ENCODE measurements at places on chromosomes 4 and X.
A peak's percentile ranks its signal among the peaks of the same experiment; 100 is the strongest.

GRCh38 chr4:169305651-169306050, 34.9 kb upstream of the SH3RF1 start:
- DNase-seq: no peak

GRCh38 chr4:10101671-10102473, 14.7 kb downstream of the WDR1 start:
- DNase-seq: no peak

DNA sequence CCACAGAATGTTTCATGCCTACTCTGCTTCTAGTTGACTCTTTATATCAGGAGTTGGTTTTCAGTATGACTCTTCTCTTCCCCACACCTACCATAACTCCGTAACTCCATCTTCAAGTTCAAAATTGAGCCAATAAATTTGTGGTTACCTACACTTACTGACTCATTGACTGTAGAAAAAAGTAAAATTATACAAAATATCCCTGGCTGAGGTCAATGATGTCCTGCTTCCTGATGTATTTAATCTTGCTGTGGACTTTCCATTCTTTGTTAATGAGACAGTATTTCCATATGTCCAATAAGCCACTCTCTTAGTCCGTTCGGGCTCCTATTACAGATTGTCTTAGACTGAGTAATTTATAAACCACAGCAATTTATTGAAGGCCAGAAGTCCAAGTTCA, 9.9 kb upstream of the NLGN4X start:
- DNase-seq: no peak

- no peak for DNase-seq
Observed at GRCh38 chrX:133681421-133681820, 266.1 kb upstream of the GPC4 start.

GRCh38 chr4:184811526-184812198, 14.1 kb downstream of the ACSL1 start:
- DNase-seq: no peak

GRCh38 chrX:48001260-48001659, 2.5 kb downstream of the ZNF182 start:
- no peak for DNase-seq

DNA sequence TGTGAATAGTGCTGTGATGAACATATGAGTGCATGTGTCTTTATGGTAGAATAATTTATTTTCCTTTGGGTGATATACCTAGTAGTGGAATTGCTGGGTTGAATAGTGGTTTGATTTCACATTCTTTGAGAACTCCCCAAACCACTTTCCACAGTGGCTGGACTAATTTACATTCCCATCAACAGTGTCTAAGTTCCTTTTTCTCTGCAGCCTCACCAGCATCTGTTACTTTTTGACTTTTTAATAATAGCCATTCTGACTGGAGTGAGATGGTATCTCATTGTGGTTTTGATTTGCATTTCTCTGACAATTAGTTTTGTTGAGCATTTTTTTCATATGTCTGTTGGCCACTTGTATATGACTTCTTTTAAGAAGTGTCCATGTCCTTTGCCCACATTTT, 29.1 kb downstream of the JADE3 start:
- DNase-seq: no peak

DNA sequence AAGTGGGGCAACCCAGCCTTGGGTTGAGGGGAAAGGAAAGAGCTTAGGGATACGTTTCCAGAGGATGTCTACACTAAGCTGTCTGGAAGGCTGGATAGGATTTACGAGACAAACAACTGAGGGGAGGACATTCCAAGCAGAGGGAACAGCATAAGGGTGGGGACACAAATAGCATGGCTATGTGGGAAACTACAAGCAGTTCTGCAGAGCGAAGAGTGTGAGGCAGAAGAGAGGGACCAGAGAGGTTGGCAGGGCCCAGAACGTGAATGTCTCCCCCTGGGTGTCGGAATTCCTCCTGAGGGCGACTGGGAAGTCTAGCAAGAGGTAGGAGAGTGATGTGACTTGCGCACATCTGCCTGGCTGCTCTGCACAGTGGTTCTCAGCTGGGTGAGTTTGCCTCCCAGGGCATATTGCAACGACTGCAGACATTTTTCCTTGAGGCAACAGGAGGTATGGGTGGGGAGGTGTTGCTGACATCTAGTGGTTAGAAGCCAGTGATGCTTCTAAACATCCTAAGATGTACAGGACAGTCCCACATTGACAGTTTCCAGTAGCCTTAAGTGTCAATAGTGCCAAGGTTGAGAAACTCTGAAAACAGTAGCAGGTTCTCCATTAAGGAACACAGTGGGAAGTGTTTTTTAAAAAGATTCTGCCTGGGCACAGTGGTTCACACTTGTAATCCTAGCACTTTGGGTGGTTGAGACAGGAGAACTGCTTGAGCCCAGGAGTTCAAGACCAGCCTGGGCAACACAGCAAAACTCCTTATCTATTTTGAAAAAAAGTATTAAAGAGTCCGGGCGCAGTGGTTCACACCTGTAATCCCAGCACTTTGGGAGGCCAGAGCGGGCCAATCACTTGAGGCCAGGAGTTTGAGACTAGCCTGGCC, 9.2 kb downstream of the NDUFA1 start:
- DNase-seq: no peak

GRCh38 chr4:10090467-10091250, 25.9 kb downstream of the WDR1 start:
- no peak for DNase-seq

GRCh38 chrX:148381603-148382002, 118.8 kb upstream of the AFF2 start:
- no peak for DNase-seq

- no peak for DNase-seq
Observed at GRCh38 chr4:122712782-122713181, 19.7 kb upstream of the BBS12 start.

- peak; percentile 31 for DNase-seq
Observed at GRCh38 chr4:113435893-113436292, 325.6 kb downstream of the CAMK2D start.

GRCh38 chr4:57410331-57411052, 300.3 kb upstream of the IGFBP7 start:
- peak; percentile 41 for DNase-seq

- no peak for DNase-seq
Observed at GRCh38 chr4:37383579-37384229, 139.2 kb downstream of the NWD2 start.

GRCh38 chr4:170651786-170652185, 562.0 kb upstream of the AADAT start:
- DNase-seq: no peak

DNA sequence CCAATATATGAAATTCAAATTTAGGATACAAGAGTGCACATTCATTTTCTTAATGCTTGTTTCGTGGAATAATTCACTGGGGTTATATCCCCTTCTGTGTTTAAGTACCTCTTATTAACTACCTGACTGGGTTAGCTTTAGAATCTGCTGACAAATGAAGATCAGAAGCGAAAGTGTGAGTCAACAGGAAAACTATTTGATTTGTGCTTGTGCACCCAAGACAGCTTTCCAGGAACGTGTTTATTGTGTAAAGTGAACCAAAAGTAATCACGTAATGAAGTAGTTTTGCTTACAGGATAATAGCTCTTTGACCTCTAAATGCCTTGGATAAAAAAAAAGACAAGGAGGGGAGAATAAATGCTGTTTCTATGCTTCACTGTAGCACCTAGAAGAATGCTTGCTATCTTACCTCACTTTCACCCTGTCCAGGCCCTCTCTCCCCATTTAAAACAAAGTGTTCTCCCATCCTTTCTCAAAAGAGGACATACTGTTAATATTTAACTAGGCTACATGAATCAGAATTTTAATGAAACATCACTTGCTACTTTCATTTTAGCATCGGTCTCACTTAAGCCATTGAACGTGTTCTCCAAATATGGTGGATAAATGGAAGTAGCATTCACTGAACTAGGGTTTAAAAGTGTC, 141.9 kb downstream of the THOC2 start:
- no peak for DNase-seq

DNA sequence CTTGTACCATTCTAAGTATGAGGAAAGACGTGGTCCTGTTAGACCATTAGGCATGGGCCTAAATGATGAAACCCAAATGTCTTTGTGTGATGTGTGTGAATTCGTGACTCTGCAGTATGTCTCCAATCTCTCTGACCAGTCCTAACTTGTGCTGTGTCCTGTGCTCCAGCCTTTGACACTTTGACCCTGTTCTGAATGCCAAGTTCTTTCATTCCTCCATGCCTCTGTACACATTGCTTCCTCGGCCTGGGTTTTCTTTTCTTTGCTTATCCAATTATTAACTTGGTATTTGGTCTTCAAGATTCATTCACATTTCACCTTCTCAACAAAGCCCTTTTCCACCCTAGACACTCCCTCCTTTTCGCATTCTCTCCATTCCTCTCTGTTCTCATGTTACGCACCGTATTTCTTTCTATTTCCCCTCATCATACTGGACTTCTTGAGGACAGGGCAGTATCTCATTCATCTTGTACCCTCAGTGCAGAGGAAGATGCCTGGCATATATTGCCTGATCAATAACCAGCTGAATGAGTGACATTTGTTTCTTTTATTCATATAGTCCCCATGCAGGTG, 138.7 kb downstream of the F11 start:
- no peak for DNase-seq
